ENCODE measurements at places on chromosomes 6 and 20.

- no peak for DNase-seq
Measured at GRCh38 chr20:60302875-60303274, 344.7 kb downstream of the CDH26 start.

GRCh38 chr20:41467220-41467619, 100.6 kb upstream of the EMILIN3 start:
- DNase-seq, result no peak

DNA sequence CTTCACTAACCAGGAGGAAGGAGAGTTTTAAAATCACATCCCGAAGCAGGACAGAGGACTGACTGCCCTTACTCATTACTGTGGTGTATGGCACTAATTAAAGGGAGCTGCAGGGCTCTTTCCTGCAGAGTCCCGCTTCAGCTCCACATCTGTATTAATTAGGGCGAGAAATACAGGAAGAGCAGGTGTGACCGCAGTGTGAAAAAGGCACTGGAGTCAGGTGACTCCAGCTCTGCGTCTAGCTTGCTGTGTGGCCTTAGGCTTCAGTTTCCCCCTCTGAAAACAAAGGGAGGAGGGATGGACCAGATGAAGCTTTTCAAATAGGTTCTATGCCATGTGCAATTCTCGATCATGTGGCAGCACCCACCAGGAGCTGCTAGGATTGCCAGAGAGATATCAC, 34.0 kb downstream of the KIAA1755 start:
- DNase-seq, result no peak

DNA sequence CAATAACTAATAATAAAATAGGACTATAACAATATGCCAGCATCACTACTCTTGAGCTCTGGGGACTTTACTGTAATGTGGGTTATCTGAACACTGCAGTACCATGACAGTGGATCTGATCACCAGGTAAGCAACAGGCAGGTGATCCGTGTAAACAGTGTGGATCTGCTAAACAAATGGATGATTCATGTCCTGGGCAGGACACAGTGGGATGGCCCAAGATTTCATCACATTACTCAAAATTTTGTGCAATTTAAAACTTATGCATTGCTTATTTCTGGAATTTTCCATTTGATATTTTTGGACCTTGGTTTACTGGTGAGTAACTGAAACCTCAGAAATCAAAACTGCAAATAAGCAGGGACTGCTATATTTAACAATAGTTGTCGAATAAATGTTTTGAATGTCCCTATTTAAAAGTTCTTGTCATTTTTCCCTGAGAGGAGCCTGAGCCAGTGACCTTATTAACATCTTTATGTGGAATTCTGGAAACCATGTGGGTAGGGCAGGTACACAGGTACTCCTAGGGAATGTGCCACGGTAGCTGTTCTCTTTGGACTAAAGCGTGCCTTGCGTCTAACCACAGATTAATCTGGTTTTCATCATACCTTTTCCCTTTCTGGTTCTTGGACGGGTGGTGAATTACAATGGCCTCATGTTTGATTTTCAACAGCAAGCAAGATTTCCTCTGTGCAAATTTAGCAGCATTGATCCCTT, 214.5 kb upstream of the SASH1 start:
- no peak for DNase-seq

DNA sequence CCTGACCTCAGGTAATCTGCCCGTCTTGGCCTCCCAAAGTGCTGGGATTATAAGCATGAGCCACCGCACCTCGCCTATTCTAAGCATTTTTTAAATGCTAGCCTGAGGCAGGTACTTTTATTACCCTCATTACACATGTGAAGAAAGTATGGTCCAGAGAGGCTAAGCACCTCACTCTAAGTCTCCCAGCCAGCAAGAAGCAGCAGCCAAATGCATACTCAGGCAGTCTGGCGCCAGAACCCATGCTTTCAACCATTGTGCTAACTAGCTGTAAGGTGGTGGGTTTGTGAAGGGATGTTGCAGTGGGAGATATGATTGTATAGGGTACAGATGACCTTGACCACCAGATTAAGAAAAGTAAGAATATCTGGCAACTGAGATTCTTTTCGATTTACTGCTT, 26.1 kb upstream of the RIPOR2 start:
- DNase-seq, result no peak

- DNase-seq, result no peak
Measured at GRCh38 chr6:127547215-127547614, 28.1 kb upstream of the MTCL3 start.

- DNase-seq, result no peak
Measured at GRCh38 chr20:50861012-50861411, 66.2 kb downstream of the BCAS4 start.

Measured in NCI-H1048 (cell line).